HFFc6 (cell line): ENCODE measurements at places on chromosomes 11 and 22. TPM values are rescaled to one million over a fixed set of nuclear protein-coding genes. Genes with fewer than 3 reads are reported as not detected.
A peak's percentile ranks its signal among the peaks of the same experiment; 100 is the strongest.

GRCh38 chr11:132284048-132284447 is 913.6 kb downstream of the NTM start:
- peaks cover 3% of the 10 kb centered on the region; the same call in 1 of the 2 replicates for H3K27me3 ChIP-seq
- no peak overlapping the region for H3K27ac ChIP-seq
- no peaks in the 10 kb centered on the region for H3K36me3 ChIP-seq
- H3K4me1 ChIP-seq: peaks cover 9% of the 10 kb centered on the region

DNA sequence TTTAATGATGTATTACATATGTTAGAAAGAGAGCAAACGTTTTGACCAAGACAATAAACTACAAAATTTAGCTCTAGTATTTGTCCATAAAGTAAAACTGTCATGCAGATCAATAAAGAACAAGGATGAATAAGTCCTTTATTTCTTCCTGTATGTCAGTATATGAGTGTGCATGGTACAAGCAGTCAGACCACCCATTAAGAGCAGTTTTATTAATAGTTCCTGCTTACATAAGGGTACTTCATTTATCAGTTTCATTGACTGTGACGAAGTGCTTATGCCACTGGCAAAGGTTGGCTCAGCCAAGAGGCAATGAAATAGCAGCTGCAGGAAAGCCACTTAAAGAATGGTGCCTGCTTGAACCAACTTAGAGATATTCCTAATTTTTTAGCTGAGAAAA is 913.0 kb upstream of the CNTN5 start:
- no peaks in the 10 kb centered on the region; the same call in 1 of the 2 replicates for H3K4me1 ChIP-seq
- no peak for DNase-seq
- no peak overlapping the region for H3K27ac ChIP-seq
- H3K4me3 ChIP-seq: no peak overlapping the region; the same call in 1 of the 2 replicates
- no peaks in the 10 kb centered on the region; the same call in 1 of the 2 replicates for H3K36me3 ChIP-seq

GRCh38 chr11:102047305-102047924 is at the start of gene CFAP300:
Gene CFAP300 (plus strand): TSS chr11:102047437. CDS start chr11:102047471, 34 bp downstream.
- H3K4me3 ChIP-seq: peak within 1 kb of the TSS; percentile 88
- no peaks in the 10 kb centered on the region for H3K36me3 ChIP-seq
- no peaks in the 10 kb centered on the region for H3K27me3 ChIP-seq
- peak; percentile 61 for DNase-seq
- peak within 1 kb of the TSS; percentile 78 for H3K27ac ChIP-seq
- peaks cover 20% of the 10 kb centered on the region for H3K4me1 ChIP-seq

DTX4 gene
- 4.0 and 4.6 TPM in 2 replicates for total RNA-seq

DNA sequence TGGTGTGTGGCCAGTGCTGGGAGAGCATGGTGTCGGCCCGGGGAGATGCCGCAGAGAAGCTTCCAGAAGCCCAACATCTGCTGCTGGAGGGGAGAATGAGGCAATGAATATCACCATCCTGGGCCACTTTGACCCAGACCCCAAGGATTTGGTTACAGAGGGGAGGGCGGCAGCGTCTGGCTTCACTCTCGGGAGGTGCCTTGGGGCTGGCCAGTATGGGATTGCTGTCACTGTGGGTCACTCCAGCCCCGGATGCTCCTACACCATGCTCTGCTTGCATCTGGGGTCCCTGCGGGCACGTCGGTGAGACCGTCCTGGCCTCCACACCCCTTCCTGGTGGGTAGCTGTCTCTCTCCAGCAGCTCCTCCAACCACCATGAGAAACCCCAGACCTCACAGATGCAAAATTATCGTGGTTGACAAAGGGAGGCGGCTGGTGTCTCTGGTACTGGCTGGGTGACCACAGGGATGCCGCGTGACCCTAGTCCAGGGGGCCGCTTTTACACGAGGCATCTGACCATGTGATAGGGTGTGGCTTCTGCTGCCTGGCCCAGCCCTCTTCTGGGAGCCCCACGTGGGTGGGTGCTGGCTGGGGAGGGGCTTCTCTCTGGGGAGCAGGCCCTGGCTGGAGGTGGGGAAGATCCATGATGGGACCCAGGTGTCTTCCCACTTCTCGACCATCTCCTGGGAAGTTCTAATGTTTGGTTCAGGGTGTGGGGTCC is 5.7 kb downstream of the KCNQ1 start:
- H3K4me3 ChIP-seq: no peak overlapping the region
- DNase-seq: no peak
- H3K27me3 ChIP-seq: peaks cover 34% of the 10 kb centered on the region

DNA sequence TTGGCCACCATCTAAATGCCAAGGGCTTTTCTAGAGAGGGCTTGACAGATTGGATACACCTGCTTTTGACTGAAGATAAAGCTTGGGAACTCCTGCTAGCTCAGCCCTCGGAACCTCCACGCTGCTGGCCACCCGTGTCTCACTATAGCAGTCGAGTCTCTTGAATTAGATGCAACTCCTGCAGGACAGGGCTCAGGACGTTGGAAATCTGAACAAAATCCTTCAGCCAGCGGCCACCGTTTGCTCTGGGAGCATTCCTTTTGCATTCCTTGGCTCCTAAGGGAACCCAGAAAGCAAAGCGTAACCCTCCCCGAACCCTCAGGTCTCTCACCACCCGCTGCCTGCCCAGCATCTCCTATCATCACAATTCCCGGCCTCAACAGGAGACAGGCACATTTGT is 77.8 kb downstream of the GRIK4 start:
- no peak for DNase-seq
- H3K36me3 ChIP-seq: no peaks in the 10 kb centered on the region
- no peak overlapping the region for H3K4me3 ChIP-seq

- no peaks in the 10 kb centered on the region for H3K36me3 ChIP-seq
- peak within 1 kb of the TSS; percentile 75 for H3K4me3 ChIP-seq
- H3K4me1 ChIP-seq: no peaks in the 10 kb centered on the region; the same call in 1 of the 2 replicates
- no peak within 1 kb of the TSS for H3K27ac ChIP-seq
Observed at GRCh38 chr22:29072979-29073617, at the start of gene KREMEN1. Gene KREMEN1 (plus strand): TSS chr22:29073035. CDS start chr22:29073131, 96 bp downstream.

GRCh38 chr11:44727373-44728287 is 868 bp downstream of the TSPAN18 start:
- DNase-seq: peak; percentile 34
- peaks cover 6% of the 10 kb centered on the region; the same call in 1 of the 2 replicates for H3K4me1 ChIP-seq
- no peaks in the 10 kb centered on the region for H3K36me3 ChIP-seq
- peak overlapping the region; percentile 51; the same call in 1 of the 2 replicates for H3K4me3 ChIP-seq

- H3K27ac ChIP-seq: no peak overlapping the region
- H3K36me3 ChIP-seq: peaks cover 5% of the 10 kb centered on the region; the same call in 1 of the 2 replicates
- DNase-seq: no peak
Observed at GRCh38 chr11:76335842-76336241, 45.1 kb downstream of the THAP12 start.

- H3K36me3 ChIP-seq: no peaks in the 10 kb centered on the region
- peaks cover 43% of the 10 kb centered on the region for H3K27me3 ChIP-seq
- peaks cover 17% of the 10 kb centered on the region for H3K4me1 ChIP-seq
Observed at GRCh38 chr11:72519220-72519881, 85.0 kb upstream of the CLPB start.

TRIM34 gene
- total RNA-seq: 3.5 and 4.2 TPM in 2 replicates

GRCh38 chr11:88175569-88176075 is 379 bp upstream of the RAB38 start:
- H3K27me3 ChIP-seq: no peaks in the 10 kb centered on the region; the same call in 1 of the 2 replicates
- peak overlapping the region; percentile 87 for H3K4me3 ChIP-seq
- H3K27ac ChIP-seq: no peak overlapping the region
- DNase-seq: no peak

- peaks cover 5% of the 10 kb centered on the region for H3K27me3 ChIP-seq
- H3K36me3 ChIP-seq: no peaks in the 10 kb centered on the region
- no peak for DNase-seq
- peak overlapping the region; percentile 55; the same call in 1 of the 2 replicates for H3K27ac ChIP-seq
Observed at GRCh38 chr22:44620129-44620840, 81.7 kb upstream of the PRR5 start.
